ENCODE measurements at places on chromosomes 7 and 10. TPM values are rescaled to one million over a fixed set of nuclear protein-coding genes. Genes with fewer than 3 reads are reported as not detected.

KCNH2 gene
- total RNA-seq, result 0.11 TPM

MYPN gene
- not detected for total RNA-seq

FMC1 gene
- total RNA-seq, result 18.0 TPM

LAMB4 gene
- not detected for total RNA-seq

CALML3 gene
- total RNA-seq, result not detected

DNA sequence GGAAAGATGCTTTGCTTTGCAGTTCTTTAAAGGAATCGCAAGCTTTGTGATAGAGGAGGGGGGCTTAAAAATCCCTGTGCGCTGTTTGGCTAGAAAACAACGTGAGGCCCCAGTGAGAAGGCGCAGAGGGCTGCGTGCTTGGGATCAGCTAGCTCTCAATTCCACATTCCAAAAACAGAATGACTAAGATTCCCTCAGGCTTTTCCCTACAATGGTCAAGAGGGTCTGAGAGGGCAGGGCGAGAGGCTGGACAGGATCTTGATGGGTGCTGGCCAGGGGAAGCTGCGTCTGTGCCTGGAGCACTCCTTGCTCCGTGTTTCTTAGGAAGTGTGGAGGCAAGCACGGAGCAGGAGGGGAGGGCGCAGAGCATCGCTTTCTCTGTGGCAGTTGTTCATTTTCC lies 72.1 kb upstream of the INHBA start:
- DNase-seq, result no peak

DNA sequence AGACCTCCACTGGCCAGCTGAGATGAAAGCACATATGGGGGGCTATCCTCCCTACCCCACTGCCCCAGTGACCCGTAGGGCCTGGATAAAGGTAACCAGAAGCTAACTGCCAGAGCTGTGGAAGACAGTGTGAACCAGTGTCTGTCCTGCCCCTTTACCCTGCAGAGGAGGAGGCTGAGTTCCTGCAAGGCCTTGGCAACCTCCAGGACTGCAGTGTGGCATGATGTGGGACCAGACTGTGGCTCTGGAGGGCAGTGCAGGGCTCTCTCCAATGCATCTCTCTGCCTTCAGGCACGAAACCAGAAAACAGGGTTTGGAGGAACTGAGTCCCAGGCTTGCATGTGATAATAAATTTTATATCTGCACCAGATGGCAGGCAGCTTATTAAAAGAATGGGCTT lies 93.1 kb downstream of the EPC1 start:
- DNase-seq, result no peak

GRCh38 chr10:7915923-7916536 lies 97.7 kb downstream of the TAF3 start:
- DNase-seq, result no peak

GRCh38 chr10:14327527-14327926 lies 3.2 kb downstream of the FRMD4A start:
- DNase-seq, result no peak

DNA sequence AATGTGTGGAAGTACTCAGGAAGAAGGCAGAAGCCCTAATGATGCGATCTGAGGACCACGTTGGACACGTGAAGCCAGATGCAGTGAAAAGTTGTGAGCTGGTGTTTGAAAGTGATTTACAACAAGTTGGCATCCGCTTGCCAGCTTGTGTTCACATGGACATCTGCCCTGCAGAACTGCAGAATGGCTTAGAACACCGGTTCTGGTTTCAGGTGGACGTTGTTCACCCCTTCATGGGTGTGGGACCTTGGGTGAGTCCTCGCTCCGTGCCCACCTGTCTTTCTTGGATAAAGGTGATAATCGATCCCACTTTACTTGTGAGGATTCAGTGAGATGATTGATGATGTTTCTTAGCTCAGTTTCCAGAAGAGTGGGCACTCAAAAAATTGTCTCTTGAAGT lies 53.8 kb downstream of the CAMK1D start:
- DNase-seq, result no peak

GRCh38 chr7:148983200-148984146 lies 44.8 kb downstream of the PDIA4 start:
- DNase-seq, result peak; percentile 93

DNA sequence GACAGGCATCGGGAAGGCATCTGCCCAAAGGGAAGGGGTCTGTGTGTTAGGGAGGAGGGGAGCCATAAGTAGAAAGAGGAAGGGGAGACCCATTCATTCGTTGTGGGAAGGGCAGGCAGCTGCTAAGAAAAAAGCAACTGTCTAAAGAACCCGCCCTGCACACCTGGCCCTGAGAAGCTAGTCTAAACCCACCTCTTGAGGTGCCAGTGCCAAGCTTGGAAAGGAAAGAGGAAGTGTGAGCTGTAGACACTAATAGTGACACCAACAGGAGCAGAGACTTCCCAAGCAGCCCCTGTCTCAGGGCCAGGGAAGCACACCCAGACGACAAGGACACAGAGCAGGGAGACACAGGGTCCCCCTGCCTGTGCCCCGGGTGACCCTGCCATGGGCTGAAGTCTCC lies 40.8 kb upstream of the PRSS58 start:
- DNase-seq, result no peak

- no peak for DNase-seq
Observed at GRCh38 chr10:81532403-81532802, 342.6 kb upstream of the NRG3 start.

DNA sequence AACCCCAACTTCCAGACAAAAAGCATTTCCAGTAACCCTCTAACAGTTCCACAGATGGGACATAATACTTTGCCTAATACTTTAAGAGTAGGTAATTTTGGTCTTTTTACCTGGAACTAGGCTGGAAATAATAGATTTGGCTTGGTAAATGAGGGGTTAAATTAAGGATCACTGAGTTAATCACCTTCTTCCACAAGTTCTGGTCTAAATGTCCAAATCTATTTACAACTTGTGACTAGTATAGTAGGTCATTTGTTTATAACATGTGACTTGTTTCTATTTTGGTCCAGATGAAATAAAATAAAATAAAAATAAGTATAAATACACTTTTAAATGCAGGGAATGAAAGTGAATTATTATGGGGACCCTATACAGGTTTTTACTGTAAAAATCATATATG lies 80.1 kb downstream of the PRKCQ start:
- DNase-seq, result no peak
